Upper lobe of left lung (tissue), 6 donors: ENCODE measurements at places on chromosomes 1 and 21. TPM values are rescaled to one million over a fixed set of nuclear protein-coding genes. Genes with fewer than 3 reads are reported as not detected.

The CRABP2 gene
- 0.76 TPM for total RNA-seq

DNA sequence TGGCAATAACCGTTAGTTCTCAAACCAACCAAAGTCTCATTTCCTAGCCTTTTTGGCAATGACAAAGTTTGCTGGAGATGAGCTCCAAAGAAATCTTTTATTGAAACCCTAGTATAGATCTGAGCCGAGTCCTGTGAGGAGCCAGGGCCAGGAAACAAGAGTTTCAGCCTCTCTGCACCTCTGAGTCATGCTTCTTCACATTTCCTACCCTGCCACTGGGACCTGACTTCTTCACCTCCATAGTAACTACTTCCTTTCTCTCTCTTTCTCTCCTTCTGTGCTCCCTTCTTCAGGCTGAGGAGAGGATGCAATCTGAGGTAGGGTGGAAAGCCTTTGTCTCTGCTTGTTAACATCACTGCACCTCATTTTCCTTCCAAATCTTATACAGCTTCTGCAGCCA lies 38.7 kb upstream of the IPO9 start:
- DNase-seq = no peak

- no peak for DNase-seq
Measured at GRCh38 chr1:93600663-93601062, 81.0 kb downstream of the BCAR3 start.

DNA sequence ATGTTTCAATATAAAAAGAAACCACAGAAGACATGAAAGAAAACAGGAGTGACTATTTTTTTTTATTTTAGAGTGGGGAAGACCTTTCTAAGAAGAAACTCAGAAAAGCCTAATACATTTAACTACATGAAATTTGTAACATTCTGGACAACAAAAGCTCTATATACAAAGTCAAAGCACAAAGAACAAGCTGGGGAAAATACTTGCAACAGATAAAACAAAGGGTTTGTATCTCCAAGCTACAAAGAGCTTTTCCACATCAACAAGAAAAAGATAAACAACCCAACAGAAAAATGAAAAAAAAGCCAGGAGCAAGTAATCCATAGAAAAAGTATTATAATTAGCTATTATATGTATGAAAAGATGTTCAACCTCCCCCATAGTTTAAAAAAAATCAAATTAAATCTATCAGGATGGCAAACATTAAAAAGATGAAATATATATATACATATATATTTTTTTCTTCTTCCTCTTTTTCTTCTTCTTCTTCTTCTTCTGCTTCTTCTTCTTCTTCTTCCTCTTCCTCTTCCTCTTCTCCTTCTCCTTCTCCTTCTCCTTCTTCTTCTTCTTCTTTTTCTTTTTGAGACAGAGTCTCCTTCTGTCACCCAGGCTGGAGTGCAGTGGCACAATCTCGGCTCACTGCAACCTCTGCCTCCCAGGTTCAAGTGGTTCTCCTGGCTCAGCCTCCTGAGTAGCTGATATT lies 49.1 kb upstream of the EPS8L3 start:
- DNase-seq = no peak

GRCh38 chr1:206774093-206774492 lies 1.8 kb upstream of the IL10 start:
- DNase-seq = no peak

DNA sequence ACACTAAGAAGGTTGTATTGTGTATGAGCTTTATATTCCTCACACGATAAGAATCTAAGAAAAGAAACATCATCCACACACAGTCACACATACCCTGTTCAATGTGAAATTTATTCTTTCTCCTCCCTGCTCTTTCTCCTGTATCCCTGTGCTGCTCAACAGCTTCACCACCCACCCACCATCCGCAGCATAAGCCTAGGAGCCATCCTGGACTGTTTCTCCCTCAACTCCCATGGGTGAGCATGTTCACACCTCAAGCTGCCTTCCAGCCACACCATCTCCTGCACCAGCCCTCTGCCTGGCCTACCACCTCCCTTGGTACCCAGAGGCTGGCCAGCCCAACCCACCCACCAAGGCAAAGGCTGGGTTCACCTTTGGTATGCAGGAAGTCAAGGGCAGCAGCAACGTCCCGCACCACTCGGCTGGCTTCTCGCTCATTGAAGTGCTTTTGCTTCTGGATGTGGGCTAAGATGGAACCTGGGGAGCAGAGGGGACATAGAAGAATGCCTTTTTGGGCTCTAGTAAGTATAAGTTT lies 20.3 kb upstream of the KNCN start:
- DNase-seq = no peak

DNA sequence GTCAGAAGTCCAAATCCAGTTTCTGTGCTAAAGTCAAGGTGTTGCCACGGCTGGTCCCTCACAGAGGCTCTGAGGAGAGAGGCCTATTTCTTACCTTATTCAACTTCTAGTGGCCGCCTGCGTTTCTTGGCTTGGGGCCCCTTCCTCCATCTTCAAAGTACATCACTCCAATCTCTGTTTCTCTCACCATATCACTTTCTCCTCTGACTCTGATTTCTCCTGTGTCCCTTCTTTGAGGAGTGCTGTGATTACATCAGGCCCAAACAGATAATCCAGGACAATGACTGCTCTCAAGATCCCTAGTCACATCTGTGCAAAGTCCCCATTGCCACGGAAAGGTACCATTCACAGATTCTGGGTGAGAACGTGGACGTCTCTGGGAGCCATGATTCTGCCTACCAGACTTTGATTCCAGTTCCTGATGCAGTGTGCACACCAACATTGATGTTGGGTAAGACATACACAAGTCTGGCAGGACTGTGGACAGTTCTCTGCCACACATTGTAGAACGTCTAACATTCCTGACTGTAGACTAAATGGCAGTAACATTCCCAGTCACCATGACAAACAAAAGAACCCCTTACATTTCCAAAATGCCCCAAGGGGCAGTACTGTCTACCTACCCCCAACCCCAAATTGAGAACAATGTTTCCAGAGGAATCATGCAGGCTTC lies 43.0 kb upstream of the ITPKB start:
- no peak for DNase-seq

The AADACL4 gene
- not detected for total RNA-seq

DNA sequence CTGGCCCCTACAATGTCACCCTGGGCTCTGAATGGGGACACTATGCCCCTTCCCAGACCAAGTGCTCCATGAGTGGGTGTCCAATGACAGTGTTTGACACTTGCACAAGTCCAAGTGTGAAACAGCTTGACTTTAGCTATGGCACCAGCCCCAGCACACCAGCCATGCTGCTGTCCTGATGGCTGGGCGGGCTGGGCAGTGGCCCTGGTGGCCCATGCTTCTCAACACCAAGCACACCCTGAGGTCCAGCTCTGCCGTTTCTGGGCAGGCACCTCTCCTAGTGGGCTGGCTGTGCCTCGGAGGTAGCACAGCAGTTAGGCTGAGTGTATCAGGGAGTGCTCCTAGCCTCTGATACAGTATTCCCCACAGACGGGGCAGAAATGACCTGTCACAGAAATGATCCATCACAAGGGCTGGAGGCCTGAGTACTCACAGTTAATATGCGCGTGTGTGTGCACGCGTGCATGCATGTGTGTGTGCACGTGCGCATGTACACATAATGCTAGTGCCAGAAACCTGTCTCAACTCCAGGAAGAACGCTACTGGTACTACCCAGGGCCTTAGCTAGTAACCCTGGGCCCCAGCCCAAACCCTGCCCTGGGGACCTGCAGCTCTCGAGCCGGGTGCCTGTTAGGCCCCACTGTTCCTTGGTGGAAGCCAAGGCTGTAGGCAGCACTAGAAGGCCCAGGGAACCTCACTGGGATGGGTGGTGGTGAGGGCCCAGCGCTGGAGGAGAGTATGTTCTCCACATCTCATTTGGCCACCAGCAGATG lies 134.0 kb downstream of the DMRTB1 start:
- no peak for DNase-seq

DNA sequence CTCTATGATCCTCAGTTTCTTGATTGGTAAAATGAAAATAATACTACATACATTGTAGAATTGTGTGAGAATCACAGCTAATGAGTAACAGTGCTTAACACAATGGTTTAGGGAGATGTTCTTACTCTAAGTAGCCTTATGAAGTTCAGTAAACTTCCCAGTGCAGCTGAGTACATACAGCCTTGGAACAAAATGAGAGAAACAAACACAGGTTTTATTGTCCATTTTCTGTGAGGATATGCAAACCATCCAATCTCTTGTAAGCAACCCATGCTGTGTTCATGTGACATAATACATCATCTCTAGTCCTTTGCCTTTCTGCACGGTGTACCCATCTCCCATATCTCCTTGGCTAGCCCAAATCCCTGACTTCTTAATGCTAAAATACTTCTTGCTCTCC lies 14.7 kb upstream of the STRIP1 start:
- no peak for DNase-seq

DNA sequence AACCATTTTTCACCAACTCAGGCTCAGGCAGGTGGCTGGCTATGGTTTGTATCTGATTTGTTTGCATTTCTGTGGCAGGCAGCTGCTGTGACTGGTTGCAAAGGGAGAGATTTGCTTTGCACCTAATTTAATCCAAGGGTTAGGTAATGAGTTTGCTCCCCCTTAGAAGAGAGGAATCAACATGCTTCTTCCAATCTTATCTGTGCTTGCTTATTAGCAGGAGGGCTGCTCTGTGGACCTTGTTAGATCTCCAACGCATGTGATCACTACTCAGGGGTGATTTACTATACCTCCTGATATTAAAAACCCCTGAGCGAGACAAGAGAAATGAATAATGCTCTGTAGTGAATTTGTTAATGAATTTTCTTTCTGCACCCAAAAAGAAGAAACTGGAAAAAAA lies 20.5 kb downstream of the OLFML3 start:
- DNase-seq = no peak

DNA sequence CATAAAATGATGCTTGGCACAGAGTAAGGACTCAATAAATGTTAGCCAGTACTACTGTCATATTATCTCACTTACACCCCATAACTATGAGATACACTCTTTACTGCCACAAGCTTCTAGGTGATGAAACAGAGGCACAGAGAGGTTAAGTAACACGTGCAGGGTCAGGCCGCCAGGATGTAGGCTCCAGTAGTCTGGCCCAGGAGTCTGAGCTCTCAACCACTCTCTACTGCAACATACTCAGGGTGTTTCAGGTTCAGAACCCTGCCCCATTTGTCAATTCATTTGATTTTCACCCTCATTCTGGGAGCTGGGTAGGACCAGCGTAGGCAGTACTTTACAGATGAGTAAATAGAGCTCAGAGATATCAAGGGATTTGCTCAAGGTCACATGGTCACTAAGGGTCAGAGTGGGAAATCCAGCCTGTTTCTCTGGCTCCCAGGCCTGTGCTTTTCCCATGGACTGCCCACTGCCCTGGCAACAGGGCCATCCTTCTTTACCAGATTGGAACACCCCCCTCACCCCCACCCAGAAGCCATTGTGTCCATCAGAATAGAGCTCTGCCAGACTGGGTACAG lies 21.2 kb downstream of the IQGAP3 start:
- DNase-seq = no peak

DNA sequence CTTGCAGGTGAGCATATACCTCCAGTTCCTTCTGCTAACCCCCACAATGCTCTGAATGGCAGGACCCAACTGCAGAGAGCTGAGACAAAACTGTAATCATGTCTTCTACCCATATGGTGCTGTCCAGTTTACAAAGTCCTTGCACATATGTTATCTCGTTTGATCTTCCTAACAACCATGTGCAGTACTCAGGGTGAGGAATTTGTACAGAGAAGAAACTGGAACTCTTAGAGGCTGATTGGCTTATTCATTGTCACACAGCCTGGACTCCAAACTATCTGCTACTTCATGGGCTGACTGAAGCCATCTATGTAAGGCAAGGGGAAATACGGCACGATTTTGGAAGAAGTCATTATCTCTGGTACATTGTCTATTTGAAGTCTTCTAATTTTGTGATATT lies 191.1 kb downstream of the TNR start:
- DNase-seq = no peak

DNA sequence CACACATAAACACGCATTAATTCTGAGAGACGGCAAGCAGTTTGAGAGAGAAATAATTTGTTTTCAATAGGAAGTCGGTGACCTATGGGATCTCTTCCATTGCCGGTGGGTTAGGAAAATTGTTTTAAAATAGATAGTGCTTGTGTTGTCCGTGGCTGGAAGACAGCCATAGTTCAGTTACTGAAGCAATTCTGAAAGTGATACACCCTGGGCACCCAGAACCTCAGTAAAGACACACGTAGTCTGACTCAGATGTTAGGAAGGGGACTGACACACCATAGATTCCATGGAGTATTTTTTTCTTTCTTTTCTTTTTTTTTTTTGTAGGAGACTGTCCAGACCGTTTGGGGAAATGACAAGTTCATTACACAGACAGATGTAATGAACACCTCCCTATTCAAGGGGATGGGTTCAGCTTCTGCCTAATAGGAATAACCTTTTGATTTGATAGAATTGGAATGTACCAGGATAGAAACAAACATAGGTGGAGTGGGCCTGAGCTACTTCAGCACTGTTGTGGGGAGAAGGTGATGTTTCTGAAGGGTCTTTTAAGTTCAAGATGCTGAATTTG lies 1.6 kb downstream of the C1orf21 start:
- no peak for DNase-seq

DNA sequence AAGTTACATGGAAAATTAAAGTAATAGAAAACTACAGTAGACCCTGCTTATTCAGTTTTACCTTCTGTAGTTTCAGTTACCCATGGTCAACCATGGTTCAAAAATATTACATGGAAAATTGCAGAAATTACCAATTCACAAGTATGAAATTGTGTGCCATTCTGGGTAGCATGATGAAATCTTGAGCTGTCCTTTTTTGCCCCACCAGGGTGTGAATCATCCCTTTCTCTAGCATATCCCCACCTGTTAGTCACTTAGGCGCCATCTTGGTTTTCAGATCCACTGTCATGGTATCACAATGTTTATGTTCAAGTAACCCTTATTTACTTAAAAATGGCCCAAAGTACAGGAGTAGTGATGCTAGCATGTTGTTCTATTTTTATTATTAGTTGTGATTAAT lies 3.5 kb upstream of the LRIF1 start:
- no peak for DNase-seq

GRCh38 chr1:168065506-168065905 lies 71.2 kb downstream of the GPR161 start:
- DNase-seq = no peak

GRCh38 chr1:170247751-170248521 lies 102.2 kb downstream of the NTMT2 start:
- DNase-seq = no peak

DNA sequence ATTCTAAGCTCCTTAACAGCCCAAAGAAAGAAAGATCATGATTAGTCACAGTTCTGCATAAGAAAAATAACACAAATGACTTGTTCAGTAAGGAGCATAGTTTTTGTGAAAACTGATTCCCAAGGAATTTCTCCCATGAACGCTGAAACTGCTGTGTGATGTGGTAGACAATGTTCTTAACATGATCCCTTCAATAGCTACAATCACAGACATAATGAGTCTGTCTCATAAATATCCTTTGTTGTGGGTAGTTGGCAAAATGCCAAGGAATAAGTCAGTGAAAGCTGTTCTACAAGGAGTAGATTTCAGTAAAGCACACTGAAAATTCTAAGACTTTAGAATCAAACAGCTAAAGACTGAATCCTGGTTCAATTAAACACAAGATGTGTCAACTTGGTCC lies 404.8 kb downstream of the HLX start:
- DNase-seq = no peak

GRCh38 chr1:50419907-50420677 lies 3.2 kb downstream of the DMRTA2 start:
- no peak for DNase-seq

The CD53 gene
- total RNA-seq = 80.7 TPM

GRCh38 chr21:41166884-41167283 lies 1.1 kb upstream of the BACE2 start:
- DNase-seq = no peak

The S100A7A gene
- not detected for total RNA-seq
